ENCODE measurements at places on chromosomes 13 and 19.

GRCh38 chr13:32164622-32165268, 133.2 kb downstream of the FRY start:
- DNase-seq = no peak

GRCh38 chr13:28579322-28579721, 79.6 kb upstream of the POMP start:
- DNase-seq = no peak

DNA sequence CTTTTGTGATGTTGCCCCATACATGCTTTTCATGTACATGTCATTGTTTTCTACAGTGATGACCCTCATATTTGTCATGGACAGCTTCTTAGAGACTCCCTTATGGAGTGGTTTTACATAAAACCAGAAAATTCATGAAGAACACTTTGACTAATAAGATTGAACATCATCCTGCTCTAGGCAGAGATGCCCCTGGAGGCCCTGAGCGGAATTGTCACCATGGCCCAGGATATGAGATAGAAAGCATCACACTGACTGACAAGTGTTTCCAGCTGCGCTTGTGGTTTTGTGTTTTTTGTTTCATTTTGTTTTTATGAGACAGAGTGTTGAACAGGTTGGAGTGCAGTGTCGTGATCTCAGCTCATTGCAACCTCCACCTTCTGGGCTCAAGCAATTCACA, 22.2 kb downstream of the ZNF701 start:
- no peak for DNase-seq

DNA sequence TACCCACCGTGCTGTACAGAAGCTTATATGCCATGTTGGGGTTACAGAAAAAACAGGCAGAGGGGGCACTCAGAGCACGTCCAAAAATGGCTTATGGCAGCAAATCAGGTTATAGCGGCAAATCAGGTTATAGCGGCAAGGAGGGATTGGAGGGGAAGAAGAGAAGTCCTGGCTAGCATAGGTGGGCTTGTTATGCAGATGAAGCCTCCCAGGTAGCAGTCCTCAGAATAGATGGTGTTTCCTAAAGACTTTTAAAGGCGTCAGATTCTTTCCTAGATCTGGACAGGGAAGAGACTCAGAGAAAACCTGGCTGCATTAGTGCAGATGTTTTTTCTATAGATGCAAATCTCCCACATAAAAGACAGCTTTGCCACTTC, 19.8 kb upstream of the PLEKHF1 start:
- DNase-seq = no peak

DNA sequence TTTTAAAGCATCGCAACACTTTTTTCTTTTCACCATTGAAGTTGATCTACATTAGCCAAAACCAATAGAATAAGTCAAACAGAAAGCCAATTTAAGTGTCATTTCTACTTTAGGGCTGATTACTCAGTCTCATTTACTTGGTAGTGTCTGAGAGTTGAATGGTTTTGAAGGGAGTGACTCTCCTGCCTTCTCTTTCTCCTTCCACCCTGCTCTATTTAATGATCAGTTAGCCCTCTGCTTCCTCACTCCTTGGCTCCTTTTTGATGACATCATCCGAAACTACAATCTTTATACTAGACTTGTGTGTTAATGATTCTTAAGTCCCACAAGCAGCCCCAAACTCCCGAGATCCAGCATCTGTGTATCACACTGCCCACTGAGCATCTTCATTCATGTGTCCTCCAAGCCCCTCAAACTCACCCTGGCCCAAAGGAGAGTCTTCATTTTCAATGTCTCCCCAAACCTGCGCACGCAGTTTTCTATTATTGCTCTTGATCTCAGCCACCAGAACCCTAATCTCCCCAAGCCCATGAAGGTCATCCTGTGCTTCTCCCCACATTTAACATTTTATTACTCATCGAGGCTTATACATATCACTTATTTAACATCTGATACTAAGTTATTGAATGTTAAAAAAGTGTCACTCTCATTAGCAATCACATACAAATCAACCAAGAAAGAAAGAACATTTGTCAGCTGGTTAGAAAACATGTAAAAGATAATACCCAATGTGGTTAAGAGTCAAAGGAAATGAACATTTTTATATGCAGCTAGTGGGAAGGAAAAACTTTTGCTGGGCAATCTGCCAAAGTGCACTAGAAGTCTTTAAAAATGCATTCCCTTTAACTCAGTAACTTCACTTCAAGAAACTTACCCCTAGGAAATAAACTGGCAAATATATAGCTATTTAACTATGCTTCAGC, 32.2 kb upstream of the ARGLU1 start:
- DNase-seq = no peak

DNA sequence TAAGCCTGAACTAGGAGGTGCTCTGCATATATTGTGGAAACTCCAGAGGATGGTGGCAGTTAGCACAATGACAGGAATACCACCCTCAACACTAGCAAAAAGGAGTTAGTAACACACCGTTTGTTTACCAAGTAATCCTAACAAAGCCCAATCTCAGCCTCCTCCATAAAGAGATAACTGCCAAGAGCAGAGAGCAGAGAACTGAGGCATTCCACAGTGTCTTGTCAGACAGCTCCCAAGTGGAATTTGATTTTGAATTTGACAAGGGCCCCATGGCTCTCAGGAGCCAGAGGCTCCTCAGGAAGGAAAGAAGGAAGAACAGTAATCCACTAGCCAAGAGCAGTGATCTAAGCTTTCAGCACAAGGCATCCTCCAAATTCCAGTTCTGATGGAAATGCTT, 298.6 kb downstream of the DCLK1 start:
- no peak for DNase-seq

DNA sequence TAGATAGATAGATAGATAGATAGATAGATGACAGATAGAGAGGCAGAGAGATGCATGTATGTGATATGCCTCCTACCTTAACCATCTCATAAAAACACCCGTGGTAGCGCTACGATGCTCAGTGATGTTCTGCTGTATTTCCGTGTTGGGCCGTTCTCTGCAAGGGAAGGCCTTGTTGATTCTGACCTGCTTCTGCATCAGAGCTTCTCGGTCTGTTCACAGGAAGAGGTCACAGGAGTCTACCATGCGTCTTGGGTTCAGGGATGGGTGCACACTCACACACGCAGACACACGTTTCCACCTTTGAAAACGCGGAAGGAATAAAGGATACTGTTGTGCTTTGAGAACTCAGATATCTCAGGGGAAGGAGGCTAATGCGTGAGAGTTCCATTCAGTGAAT, 316.9 kb downstream of the TEX29 start:
- no peak for DNase-seq

DNA sequence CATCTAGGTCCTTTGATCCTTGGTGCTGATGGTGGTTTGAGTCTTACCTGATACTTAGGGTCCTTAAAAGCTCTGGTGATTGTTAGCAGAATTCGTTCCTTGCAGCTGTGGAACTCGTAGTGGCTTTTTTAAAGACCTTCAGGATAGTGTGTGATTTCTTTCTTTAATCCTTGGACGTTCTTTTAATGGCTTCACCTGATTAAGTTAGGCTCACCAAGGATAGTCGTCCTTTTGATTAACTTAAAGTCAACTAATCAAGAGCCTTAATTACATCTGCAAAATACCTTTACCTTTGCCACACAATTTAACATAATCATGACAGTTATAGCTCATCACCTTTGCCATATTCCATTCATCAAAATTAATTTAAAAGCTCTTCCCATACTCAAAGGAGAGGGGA, 1807.7 kb downstream of the OLFM4 start:
- DNase-seq = no peak

DNA sequence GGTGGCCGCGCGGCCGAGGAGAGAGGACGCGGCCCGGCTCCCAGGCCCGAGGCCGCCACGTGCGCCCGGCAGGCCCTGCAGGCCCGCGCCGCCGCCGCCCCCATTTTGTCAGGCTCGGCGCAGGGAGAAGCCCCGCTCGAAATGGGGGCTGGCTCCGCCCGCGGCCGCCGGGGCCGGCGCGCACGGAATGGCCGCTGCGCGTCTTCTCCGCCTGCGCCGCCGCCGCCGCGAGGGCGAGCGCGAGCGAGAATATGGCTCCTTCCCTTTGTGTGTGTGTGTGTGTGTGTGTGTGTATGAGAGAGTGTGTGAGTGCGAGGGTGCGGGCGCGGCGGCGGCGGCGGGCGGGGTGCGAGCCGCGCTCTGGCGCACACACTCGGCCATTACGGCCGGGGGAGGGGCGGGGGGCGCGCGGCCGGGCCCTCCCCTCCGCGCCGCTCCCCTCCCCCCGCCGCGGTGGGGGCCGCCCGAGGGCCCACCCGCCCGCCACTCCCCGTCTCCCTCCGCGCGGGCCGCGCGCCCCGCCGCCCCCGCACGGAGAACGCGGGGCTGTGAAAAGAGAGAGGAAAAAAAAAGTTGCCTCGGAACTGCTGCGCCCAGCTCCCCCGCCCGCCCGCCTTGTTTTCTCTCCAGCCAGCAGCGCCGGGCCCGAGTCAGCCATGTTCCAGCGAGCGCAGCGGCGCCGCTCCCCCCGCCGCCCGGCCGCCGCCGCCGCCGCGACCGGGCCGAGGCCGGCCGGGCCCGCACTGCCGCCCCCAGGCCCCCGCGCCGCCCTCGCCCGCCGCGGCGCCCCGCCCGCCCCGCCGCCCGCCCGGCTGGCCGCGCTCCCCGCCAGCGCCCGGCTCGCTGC, 1.0 kb downstream of the HMGB1 start:
- peak; percentile 48 for DNase-seq

DNA sequence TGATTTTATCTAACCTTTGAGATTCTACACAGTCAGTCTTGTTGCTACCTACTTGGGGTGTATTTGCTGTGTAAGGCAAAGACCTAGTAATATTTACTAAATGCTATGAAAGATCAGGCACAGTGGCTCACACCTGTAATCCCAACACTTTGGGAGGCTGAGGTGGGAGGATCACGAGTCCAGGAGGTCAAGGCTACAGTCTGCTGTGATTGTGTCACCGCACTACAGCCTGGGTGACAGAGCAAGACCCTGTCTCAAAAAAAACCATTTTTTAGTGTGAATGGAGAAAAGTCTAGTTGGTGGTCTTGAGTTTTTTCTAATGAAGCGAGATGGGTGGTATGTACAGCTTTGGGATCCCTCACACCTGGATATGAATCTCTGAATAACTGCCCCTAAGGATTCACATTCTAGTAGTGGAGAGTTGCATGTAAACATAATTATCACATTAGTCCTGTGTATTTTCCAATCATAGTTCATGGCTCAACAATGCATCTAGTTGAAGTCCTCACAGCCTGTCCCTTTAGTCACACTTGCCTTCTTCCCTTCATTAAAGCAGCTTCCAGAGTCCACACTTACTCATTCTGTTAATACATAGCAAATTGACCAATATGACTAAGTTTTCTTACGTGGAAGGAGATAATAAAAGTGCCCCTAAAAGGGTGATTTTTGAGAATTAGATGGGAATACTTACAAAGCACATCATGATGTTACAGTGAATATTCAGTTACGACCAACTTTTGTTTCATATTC, 7.5 kb downstream of the RPL21 start:
- DNase-seq = no peak

DNA sequence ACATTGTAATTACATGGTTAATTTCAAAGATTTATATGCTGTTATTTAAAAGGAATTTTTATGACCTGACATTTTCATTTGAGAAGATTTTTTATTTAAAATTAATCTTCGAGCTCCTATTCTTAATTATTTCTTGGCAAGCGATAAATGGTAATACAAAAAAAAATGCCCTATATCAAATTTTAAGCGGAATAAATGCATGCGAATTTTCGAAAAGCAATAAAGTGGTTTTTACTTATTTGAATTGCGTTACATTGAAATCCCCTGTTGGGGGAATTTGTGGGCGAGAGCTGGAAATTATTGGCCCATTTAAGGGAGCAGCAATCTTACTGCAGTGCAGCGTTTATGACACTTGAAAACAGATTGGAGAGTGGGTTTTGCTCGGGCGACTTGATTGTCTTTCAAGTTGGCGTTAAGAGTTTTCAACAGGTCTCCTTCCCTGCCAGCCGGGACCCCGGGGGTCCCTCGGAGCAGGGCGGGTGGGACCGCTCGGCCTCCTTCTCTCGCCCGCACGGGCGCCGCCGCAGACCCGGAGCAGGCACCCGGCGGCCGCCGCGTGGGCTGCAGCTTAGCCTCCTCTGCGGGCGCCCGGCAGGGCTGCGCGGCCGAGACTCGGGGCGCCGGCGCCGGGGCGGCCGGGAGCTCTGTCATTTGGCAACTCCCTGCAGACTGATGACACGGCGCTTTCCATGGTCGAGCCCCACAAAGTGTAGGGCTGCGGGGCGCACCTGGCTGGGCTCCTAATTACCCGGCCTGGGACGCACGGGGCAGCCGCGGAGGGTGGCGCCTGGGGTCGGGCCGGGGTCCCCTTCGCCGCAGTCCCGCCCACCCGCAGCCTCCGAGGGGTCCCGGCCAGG, 255.1 kb upstream of the SOX21 start:
- DNase-seq = peak; percentile 1

DNA sequence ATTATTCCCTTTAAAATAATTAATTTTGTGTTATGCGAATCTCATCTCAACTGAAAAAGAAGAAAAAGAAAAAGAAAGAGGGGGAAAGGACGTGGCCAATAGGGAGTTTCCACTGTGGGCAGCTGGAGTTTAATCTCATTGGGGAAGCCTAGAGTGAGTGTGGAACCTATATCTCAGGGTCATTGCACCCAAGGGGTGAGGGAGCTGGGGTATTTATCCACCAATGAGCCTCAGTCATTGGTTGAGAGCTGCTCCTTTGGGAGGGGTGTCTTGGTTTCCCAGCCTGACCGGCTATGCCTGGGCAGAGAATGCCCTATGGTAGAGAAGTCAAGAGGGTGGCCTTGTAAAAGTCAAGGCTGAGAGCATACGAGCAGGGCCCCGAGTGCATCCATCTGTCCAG, 16.5 kb downstream of the CYP4F22 start:
- no peak for DNase-seq

DNA sequence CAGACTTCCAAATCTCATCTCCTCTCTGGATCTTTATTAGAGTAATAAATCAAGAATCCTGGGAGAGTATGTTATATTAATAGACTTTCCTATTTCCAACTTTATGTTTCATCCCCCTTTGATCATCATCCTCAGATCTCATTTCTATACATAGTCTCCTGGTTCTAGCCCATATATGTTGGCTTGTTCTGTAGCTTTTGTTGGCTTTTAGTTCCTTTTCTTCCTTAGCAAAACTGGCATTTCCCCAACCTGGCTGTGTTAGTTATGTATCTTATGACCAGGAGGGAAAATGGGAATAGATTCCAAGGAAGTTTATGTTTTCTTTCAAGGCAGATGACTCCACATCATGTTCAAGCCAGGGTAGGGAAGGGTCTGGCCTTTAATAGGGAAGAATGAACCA, 2464.5 kb downstream of the PCDH9 start:
- no peak for DNase-seq

DNA sequence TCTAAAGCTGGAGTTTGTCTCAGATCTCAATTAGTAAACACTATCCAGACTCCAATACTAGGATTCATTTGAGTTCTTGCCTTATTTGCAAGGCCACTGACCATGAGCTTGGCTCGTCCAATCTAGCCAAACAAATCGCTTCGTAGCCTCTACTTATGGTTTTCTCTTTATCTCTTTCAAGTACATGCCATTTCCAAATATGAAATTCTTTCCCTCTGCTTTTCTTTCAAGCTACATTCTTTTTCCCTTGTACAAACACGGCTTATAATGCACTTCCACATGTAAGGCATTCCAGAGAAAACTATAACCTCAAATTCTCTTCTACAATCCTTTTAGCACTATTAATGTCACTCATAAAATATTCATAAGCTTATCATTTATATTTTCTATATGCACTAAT, 10.9 kb upstream of the N4BP2L1 start:
- DNase-seq = no peak

- DNase-seq = no peak
Measured at GRCh38 chr13:43154156-43154651, 130.8 kb downstream of the DNAJC15 start.

Measured in activated CD8-positive, alpha-beta memory T cell treated with anti-CD3 and anti-CD28 coated beads for 48 hours (primary cell).